BJ (cell line): ENCODE measurements at places on chromosomes 13 and 19. TPM values are rescaled to one million over a fixed set of nuclear protein-coding genes. Genes with fewer than 3 reads are reported as not detected.

The SPRY2 gene
- 21.0 and 21.6 TPM in 2 replicates for polyA plus RNA-seq

The DBP gene
- polyA plus RNA-seq = 4.3 and 5.3 TPM in 2 replicates

The ZNF541 gene
- 0.05 and 0.06 TPM in 2 replicates for polyA plus RNA-seq

The SLITRK1 gene
- 0.99 and 1.1 TPM in 2 replicates for polyA plus RNA-seq

- DNase-seq = no peak
Observed at GRCh38 chr19:35013820-35014754, 14.0 kb downstream of the GRAMD1A start.

DNA sequence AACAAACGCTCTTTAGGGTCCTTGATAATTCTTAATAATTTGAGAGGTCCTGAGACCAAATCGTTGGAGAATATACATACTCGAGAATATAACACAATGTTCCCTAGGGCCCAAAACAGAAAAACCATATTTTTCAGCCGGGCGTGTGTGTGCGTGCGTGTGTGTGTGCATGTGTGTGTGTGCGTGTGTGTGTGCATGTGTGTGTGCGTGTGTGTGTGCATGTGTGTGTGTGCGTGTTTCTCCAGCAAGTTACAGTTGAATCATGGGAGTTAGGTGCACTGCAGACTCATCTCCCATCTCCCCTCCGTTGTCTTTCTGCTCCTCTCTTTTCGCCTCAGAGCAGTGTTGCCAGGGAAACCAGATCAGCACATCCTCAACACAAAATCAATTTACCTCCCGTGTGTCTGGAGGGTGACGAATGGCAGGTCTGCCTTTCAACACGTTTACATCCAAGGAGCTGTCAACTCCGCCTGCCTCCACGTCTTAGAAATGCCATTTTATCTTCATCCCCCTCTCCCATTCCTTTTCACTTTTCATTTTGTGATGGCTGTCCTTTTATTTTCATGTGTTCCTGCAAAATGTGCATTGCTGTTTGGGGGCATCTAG lies 8.3 kb upstream of the PNMA8B start:
- DNase-seq = no peak

DNA sequence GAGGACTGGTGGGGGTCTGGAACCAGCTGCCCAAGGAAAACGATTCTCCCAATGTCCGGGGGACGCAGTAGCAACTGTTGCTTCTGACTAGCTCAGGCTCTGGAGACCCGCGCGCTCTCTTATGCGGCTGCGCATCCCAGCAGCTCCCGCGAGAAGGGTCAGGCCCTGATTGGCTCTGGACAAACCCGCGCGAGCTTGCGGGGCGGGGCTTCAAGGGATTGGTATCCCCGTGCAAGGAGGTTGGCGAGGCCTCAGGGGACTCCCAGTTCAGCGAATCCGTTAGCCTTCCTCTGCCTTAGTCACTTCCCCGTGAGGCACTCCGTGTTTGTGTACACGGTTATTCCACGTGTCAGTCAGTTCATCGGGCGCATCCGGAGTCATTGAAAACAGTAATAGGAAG lies 20.2 kb downstream of the SIGLECL1 start:
- no peak for DNase-seq

GRCh38 chr13:41310963-41311405 lies at the start of gene NAA16:
Gene NAA16 (plus strand): TSS chr13:41311267. CDS start chr13:41311529, 262 bp downstream.
- DNase-seq = peak; percentile 61

DNA sequence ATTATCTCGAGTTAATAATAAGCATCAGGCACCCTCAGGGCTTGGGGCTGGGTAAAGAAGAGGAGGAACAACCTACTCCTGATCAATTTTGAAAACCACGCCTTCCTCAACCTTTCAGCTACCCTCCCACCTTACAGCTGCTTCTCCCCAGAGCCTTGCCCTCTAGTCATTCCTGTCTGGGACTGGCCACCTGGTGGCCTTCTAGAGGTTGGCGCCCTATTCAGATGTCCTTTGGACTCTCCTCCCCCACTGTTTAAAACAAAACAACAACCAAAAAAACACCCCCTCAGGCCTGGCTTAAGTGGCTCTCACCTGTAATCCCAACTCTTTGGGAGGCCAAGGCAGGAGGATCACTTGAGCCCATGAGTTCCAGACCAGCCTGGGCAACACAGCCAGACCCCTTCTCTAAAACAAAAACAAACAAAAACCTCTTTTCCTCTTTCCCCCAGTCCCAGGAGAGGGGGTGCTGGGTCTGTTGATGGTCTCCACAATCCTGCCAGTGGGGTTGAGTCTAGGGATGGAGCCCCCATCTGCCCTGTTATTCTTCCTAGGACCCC lies 62.3 kb downstream of the CCDC70 start:
- no peak for DNase-seq

DNA sequence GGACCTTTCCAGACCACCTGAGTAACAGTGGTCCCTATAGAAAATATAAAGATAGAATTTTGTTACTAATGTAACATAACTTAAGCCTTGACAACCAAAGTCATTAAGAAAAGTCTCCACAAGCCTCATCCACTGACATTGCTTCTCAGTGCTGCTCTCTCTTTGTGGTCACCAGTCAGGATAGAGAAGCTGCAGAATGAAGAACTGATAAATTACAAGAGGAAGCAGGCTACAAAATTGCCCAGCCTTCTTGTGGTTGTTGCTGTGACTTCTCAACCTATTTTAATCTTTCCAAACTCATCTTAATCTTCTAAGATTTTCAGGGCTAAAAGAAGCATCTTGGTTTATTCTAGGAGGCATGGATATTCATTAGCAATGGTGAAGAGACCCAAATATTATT lies 343.8 kb downstream of the MZT1 start:
- DNase-seq = no peak

- no peak for DNase-seq
Observed at GRCh38 chr19:4441994-4442818, 15.4 kb downstream of the UBXN6 start.

- DNase-seq = no peak
Observed at GRCh38 chr13:46507981-46508380, 45.0 kb upstream of the LRCH1 start.

DNA sequence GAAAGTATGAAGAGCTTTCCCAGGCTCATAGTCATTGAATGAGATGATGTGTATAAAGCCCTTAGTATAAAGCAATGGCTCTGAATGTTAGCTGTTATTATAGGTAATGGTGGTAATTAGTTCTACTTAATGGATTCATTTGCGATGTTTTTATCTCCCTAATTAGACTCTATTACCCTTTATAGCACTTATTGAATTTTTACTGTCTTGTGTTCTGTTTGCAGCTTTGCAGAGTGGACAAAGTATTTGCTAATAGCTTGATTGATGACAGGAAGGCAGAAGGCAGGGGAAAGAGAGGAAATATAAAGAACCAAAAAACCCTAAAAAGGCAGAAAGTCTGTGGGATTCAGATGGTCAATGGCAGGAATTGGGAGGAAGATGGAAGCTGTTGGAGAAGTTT lies 524.4 kb upstream of the SPRY2 start:
- no peak for DNase-seq

GRCh38 chr13:31045286-31046081 lies 113.0 kb downstream of the TEX26 start:
- peak; percentile 85 for DNase-seq

- DNase-seq = no peak
Observed at GRCh38 chr13:97224544-97225300, 2.6 kb downstream of the MBNL2 start.

DNA sequence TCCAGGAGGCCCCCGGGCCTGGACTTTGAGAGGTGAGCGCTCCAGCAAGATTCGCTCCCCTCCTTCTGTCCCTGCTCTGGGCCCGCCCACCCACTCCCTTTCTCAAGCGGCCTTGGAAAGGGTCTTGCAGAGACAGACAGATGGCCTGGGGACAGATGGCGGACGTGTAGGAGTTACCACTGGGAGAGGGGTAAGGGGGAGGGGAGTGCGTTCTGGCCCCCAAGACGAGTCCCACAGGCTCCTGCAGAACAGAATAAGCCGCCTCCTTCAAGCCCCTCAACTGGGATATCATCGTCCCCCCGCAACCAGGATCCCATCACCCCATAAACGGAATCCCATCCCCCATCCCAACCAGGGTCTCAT lies 3.6 kb upstream of the TNFAIP8L1 start:
- DNase-seq = no peak

GRCh38 chr13:102176846-102177245 lies 225.0 kb downstream of the FGF14 start:
- no peak for DNase-seq

GRCh38 chr19:58097781-58098681 lies at the start of gene ZSCAN18:
Gene ZSCAN18 (minus strand): TSS chr19:58098231. CDS start chr19:58090267, 7,964 bp downstream.
- DNase-seq = peak; percentile 71

DNA sequence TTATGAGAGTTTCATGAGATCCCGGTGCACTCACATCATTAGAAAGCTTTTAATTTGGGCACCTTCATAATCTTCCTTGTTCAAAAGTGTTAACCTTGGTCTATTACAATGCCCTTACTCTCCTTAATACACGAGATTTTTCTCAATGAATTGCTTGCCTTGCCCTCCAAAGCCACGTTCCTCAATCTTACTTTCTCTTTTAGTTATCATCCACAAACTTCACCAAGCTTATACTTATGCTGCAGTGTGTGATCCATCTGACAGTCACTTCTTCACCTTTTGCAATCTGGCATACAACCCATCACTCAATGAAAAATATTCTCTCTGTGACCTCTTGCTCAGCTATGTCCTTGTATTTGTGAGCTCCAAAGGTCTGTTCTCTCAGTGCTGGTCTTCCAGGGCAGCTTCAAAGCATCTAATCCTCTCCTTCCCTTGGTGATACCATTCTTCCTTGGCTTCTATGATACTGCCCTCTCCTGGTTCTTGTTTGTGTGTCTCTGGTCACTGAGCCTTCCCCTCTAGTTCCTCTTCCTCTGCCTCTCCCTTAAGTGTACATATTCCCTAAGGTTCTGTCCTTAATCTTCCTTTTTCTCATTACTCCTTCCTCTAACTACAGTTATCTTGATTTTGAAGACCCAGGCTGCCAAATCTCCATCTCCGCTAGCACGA lies 202.2 kb upstream of the STARD13 start:
- no peak for DNase-seq

DNA sequence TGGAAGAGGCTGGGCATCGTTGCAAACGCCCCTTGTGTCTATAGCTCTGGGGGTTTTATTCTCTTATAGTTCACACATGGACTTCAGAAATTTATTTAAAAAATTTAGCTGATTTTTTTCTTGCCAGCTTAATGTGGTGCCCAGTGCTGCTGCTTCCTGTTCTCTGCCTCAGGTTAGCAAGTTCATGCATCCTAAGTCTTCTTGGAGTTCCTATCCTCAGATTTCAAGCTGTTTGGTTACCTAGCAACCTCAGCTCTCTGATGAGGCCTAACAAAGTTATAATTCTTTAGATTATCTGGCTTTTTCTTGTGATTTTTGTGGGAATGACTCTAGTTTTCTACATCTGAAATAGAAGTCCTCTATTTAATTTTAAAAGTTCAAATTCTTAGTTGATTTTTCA lies 250.9 kb downstream of the MAB21L1 start:
- DNase-seq = no peak

DNA sequence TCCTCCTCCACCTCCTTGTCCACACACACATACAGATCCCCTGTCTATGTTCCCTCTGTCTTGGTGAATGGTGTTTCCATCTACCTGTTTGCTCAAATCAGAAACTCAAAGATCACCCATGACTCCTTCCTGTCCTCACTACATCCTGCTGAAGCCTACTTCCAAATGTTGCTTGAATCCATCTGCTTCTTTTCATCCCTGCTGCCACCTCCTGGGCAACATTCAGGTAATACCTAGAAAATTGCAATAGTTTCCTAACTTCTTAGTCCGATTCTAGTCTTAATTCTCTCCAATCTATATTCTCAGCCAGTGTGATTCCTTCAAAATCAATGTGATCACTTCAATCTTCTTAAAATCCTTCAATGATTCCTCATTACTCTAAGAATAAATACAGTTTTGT lies 155.5 kb upstream of the STARD13 start:
- no peak for DNase-seq

- no peak for DNase-seq
Observed at GRCh38 chr13:75785130-75785529, 149.0 kb downstream of the LMO7 start.

- DNase-seq = no peak
Observed at GRCh38 chr19:40605216-40605971, 4.2 kb downstream of the LTBP4 start.

GRCh38 chr19:7435586-7435985 lies 53.2 kb downstream of the PEX11G start:
- DNase-seq = no peak

DNA sequence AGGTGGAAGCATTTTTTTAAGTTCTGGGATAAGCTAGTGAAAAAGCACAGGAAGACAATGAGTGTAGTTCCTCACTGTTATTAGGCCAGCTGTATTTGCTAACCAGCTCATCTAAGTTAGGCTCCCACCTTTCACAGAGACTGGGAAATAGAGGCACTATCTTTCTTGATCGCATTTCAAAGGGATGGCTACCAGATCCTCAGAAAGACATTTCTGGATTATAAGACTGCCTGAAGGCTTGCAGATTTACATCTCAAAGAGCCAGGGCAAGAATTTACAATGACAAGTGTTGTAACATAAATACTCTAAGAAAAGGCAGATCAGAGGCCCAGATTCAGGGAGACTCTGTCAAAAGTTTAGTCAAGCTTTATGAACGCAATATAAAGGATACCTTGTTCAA lies 1005.5 kb downstream of the PCDH9 start:
- DNase-seq = no peak

GRCh38 chr19:7953576-7953975 lies 10.1 kb upstream of the TIMM44 start:
- DNase-seq = no peak

- DNase-seq = no peak
Observed at GRCh38 chr19:39941615-39942365, 7.4 kb upstream of the FCGBP start.

DNA sequence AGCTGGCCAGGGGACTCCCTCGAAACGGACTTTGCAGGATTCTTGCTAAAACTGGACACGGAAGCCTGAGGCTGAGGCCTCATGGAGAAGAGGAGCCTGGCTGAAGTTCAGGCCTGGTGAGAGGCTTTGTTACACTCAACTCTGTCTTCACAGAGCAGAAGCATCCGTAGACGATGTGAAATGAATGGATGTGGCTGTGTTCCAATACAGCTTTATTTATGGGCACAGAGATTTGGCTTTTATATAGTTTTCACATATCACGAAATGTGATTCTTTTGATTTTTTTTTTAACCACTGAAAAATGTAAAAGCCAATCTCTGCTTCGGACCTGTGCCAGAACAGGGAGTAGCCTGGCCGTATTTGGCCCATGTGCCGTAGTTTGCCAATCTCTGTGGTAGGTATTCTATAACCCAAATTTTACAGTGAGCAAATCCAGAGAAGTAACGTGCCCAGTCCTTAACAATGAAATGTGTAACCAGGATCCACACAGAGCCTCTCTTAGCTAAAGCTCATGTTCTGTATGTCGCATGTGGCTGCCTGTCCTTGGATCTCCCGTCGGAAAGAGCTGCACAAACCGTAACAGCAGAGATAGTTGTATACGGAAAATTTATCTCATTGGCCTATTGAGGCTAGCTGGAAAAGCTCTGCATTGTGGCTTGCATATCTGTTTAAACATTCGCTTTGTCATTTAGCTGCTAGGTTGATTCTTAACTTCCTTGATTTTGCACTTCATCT lies 171.6 kb upstream of the RNF113B start:
- DNase-seq = no peak

- DNase-seq = peak; percentile 9
Observed at GRCh38 chr13:90084684-90085290, 1262.7 kb upstream of the MIR17HG start.

GRCh38 chr13:80399340-80400163 lies 58.6 kb upstream of the SPRY2 start:
- DNase-seq = no peak
